ENCODE measurements at places on chromosomes 6 and 20. TPM values are rescaled to one million over a fixed set of nuclear protein-coding genes. Genes with fewer than 3 reads are reported as not detected.
A peak's percentile ranks its signal among the peaks of the same experiment; 100 is the strongest.

DNA sequence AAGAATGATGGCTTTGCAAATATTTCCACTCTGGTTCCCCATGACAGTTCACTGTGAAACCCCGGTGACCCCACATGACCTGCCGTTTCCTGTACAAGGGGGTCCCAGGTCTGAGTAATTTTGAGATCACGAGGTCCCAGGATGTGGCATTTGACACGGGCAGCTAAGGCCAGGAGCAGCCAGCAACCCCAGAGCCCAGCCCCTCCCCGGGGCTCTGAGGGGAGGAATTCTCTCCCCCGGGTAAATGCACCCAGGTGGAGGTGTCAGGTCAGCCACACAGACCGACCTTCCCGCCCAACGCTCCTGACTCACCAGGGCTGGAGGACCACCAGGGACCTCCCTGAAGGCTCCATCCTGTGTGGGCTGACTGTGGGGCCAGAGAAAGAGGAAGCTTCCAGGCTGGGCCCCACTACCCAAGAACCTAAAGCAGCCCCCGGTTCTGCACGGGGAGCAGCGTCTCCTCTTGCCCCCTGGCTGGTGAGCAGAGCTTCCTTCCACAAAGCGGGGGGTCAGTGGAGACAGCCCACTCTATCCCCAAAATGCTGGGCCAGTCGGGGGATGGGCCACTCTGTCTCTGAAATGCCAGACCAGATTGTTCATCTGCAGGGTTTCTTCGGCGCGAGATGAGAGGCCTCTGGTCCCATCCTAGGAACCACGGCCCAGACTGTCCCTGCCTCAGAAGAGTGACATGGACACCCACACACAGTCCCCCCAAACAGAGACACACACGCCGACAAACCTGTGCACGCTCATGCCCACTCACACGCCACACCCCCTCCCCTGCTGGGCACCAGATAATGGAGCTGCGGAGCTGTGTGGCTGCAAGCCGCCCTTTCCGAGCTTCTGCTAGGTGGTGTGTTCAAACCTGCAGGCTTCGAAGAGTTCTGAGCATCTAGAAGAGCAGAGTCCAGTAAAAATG is 23.4 kb upstream of the SLCO4A1 start:
- no peak for DNase-seq

- no peak for DNase-seq
Observed at GRCh38 chr6:51429017-51429712, 610.5 kb downstream of the TFAP2B start.

- DNase-seq = no peak
Observed at GRCh38 chr6:29924287-29924686, 18.0 kb upstream of the HLA-A start.

DNA sequence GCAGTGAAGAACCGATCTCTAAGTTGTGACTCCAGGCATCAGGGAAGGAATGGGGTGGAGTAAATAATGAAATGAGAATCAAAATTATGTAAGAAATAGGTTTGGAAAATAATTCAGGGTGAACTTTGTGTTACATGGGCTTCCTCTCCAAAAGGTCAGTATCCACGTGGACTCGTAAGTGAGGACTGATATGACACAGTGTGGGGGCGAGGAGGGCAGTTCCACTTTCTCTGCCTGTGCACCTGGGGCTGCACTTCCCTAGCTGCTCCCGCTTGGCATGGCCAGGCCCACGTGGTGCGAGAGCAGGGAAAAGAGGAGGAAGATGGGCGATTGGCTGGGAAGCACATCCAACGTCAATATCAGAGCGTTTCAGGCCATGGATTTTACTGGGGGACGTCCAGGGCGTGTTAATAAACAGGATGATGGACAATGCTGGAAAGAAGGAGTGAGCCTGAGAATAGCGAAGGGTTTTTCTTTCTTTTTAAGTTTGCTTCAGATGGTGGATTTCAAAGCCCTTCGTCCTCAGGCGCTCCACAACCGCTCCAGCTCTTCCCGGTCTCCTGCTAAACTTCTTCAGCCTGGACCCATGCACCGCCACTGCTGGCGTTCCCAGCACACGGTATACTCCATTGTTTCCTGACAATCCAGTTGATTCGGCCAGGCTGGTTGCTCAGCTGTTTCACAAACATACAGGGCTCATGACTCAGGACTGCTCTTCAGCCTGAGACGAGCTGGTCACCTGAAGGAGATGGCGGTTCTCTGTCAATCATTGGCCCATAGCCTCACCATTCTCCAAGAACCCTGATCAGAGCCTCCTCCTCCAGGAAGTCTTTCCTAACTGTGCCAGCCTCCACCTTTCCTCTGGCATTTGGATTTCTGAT is 11.8 kb downstream of the CCR6 start:
- DNase-seq = peak; percentile 66

GRCh38 chr20:61722146-61722678 is 343.5 kb downstream of the TAF4 start:
- DNase-seq = no peak

GRCh38 chr20:37388831-37389230 is 42.9 kb downstream of the SRC start:
- peak; percentile 5 for DNase-seq

GRCh38 chr6:52663120-52663935 is 7.6 kb upstream of the TMEM14A start:
- DNase-seq = peak; percentile 83

GRCh38 chr6:137033828-137034227 is 10.9 kb downstream of the IL20RA start:
- DNase-seq = no peak

DNA sequence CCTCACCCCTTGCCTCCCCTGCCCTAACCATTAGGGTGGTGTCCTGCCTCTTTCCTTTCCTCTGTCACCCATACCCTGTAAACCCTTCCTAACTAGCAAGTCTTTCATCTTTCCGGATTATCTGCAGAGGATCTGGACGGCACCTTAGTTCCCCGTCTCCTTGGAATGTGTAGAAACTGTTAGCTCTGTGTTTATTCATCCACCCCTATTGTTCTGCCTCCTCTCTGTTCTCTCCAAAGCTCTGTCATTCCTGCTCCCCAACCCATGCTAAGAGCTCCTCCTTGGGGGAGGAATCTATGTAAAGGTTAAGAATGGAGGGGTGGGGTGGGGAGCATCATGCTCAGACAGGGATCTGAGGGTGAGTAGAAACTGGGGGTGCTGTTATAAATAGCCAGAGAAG is 39.4 kb upstream of the KCNK5 start:
- DNase-seq = no peak

- DNase-seq = no peak
Observed at GRCh38 chr6:149236589-149236988, 80.9 kb upstream of the TAB2 start.

DNA sequence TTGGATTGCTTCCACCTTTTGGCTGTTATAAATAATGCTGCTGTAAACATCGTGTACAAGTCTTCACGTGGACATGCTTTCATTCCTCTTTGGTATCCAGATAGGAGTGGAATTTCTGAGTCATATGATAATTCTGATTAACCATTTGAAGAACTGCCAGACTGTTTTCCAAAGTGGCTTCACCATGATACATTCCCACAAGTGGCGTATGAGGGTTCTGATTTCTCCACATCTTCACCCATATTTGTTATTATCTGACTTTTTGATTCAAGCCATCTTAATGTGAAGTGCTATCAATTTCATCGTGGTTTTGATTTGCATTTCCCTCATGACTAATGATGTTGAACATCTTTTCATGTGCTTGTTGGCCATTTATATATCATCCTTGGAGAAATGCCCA is 2.9 kb upstream of the SNRPB start:
- peak; percentile 29 for DNase-seq

- no peak for DNase-seq
Observed at GRCh38 chr6:20236909-20237600, 24.8 kb upstream of the MBOAT1 start.

DNA sequence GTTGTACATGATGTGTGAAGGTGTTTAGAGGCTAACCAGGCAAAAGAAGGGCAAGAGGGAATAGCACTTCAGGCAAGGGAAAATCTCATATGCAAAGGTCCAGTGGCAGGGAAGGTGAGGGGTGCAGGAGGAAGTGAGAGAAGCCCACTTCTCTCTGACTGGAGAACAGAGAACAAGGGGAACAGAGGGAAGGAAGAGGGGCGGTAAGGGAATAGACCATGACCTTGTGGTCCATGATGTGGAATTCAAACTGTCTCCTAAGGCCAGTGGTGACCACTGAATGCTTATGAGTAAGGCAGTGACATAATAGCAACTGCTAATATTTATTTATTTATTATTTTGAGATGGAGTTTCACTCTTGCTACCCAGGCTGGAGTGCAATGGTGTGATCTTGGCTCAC is 20.6 kb upstream of the SLC9A8 start:
- no peak for DNase-seq

GRCh38 chr6:55447891-55448290 is 120.6 kb downstream of the GFRAL start:
- DNase-seq = no peak

GRCh38 chr20:62423326-62423706 is 4.0 kb downstream of the RBBP8NL start:
- DNase-seq = no peak

GRCh38 chr6:42175860-42176259 is 2.7 kb downstream of the GUCA1A start:
- DNase-seq = no peak

- no peak for DNase-seq
Observed at GRCh38 chr6:2688401-2689064, 62.2 kb downstream of the MYLK4 start.

GRCh38 chr6:119895626-119896025 is 546.1 kb upstream of the MAN1A1 start:
- DNase-seq = no peak

DNA sequence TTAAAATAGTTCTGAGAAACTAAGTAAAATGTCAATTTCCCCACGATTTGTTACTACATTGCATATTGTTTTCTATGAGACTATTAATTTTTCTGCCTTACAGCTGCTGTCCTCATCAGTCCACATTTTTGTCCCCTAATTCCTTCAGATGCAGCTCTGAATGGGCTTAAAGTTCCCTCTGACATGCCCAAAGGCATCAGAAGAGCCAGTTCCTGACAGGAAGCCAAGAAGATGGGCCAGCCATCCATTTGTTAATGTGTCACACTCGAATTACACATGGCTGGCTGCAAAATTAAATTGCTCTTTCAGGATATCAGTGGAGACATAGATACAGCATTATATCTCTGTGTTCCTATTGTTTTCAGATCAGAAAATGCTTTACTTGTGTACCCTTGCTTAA is 1223.0 kb downstream of the EPHA7 start:
- DNase-seq = no peak

DNA sequence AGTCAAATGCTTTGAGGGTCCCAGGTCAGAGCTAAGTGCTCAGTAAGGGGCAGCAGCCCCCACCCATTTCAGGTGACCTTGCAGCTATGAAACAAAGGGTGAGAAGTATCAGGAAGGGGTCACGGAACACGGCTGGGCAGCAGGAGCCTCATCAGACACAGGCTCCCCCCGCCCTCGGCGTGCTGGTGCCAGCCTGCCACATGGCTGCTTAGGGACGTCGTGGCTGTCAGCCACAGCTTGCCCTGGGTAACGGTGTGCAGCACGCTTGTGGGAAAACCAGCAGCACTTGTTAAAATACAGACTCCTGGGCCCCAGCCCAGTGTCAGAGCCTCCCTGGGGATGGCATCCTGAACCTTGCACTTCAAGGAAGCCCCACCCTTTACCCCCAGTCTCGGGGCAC is 39.3 kb downstream of the SSR1 start:
- DNase-seq = no peak

The AVP gene
- total RNA-seq = not detected

The FOXF2 gene
- 28.0 TPM for total RNA-seq

The GPR6 gene
- total RNA-seq = not detected

The LINC00237 gene
- total RNA-seq = not detected

The VTA1 gene
- total RNA-seq = 99.2 TPM

The ESR1 gene
- total RNA-seq = 0.08 TPM
